ENCODE measurements at places on chromosomes 6 and 20. TPM values are rescaled to one million over a fixed set of nuclear protein-coding genes. Genes with fewer than 3 reads are reported as not detected.

GRCh38 chr6:108252055-108252454, 8.8 kb downstream of the SNX3 start:
- DNase-seq: no peak

- no peak for DNase-seq
These were observed 28.5 kb upstream of the BMP6 start for GRCh38 chr6:7697432-7697819.

DNA sequence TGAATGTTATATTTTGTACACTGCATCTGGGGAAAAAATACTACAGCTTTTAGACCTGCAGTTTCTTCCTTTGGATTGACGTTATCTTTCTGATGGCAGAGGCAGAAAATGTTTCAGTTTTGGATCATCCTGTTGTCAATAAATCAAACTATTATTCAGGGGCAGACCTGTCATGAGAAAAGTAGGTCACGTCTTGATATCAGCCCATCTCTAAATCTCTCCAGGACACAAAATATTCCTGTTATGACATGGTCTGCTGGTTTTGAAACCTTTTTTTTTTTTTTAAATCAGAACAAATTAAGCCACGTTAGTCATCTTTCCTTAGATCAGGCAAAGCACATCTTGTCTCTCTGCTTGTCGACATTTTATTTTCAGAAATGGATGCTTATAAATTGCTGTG, 24.0 kb downstream of the IL20RA start:
- no peak for DNase-seq

GRCh38 chr6:30399390-30400058, 54.6 kb downstream of the RPP21 start:
- DNase-seq: no peak

- DNase-seq: no peak
These were observed 194.0 kb downstream of the TRIM27 start for GRCh38 chr6:28729501-28730402.

DNA sequence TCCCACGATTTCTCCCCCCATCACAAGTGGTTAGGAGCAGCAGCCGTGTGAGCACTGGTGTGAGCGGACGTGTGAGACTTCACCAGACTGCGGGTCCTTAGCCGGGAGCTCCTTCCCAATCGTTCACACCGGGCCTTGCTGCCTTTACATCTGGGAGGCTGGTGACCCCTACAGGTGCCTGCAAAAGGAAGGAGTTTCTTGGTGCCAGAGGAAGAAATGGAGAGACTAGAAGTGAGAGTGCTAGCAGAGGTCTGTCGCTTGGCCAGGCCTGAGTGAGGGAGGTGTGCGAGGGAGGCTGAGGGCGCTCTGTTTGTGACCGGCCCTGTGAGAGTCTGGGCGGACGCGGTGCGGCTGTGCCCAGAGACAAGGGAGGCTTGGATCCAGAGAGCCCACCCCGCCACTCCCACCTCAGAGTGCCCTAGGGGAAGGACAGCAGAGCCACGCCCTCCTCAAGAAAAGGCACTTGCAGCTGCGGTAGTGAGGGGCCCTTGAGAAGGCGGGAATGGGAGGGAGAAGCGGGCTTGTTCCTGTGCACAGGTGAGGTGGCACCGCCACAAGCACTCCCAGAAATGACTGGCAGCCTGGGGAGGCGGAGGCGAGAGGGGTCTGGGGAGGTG, 10.0 kb upstream of the ARMC2 start:
- no peak for DNase-seq

- no peak for DNase-seq
These were observed 109.8 kb upstream of the SGK1 start for GRCh38 chr6:134427721-134428120.

MYMX gene
- not detected for total RNA-seq

HLA-E gene
- 135 TPM for total RNA-seq

PPP1R16B gene
- total RNA-seq: 2.4 TPM
